Esophagus squamous epithelium (tissue), 5 donors: ENCODE measurements at places on chromosomes 11 and 22.

- DNase-seq, result no peak
Observed at GRCh38 chr22:37410174-37411055, 16.9 kb downstream of the ELFN2 start.

DNA sequence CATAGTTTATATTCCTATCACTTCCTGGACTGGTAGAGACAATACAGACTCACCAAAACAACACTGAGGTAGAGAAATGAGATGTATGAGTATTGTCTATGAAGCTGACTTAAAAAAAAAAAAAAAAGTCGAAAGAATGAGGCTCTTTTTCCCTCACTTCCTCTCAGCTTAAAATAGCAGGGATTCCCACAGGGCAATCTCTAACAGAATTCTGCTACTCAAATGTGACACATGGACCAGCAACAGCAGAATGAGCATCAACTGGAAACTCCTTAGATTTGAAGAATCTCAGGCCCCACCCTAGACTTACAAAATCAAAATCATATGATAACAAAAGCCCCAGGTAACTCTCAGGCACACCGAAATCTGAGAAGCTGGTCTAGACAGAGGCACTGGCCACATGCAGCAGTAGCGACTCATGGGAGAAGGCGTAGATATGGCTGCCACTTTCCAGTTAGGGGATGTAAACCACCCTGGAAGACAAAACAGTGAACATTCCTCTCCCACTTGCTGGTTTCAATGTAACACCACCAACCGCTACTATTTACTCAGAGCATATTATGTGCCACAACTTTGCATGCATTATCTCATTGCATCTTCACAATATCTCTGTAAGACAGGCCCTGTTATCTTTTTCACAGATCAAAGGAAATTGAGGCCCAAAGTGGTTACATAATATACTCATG is 128.0 kb downstream of the RBFOX2 start:
- no peak for DNase-seq

- DNase-seq, result no peak
Observed at GRCh38 chr11:116648247-116649174, 124.3 kb downstream of the BUD13 start.

DNA sequence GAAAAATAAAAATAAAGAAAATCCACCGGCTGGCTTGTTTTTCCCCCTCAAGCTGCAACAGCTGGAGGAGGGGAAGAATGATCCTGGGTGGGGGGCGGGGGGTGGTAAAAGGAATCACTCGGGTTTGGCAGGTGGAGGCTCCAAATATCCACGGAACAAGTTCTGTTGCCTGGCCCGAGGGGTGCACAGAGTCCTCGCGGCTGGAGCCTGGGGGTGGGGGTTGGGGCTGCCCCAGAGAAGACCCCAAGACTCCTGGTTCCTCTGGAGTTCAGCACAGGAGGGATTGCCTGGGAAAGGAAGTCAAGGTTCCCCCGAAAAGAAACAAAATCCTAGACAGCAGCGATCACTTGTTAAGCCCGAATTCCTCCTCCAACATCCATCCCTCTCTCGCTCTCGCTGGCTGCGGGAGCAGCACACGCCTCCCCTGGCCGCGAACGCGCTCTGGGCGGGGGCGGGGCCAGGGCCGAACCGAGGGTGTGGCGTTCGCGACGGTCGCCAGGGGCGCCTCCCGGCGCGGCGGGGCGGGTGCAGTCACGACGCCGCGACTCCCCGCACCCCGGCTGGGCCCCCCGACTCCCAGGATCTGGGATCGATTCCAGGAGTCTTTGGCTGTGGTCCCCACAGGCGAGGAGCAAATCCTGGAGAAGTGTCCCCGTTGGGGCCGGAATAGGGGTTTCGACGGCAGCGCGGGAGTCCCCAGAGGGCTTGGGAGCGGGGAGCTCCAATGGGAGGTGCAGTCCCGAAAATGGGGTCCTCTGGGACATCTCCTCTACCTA is at the start of gene KCNA4:
KCNA4 (minus strand) TSS at position 443 of the 776 bp plus-strand sequence. CDS start 4,352 bp downstream, outside the sequence.
- no peak for DNase-seq

GRCh38 chr11:110251836-110252235 is 44.6 kb downstream of the RDX start:
- DNase-seq, result no peak

DNA sequence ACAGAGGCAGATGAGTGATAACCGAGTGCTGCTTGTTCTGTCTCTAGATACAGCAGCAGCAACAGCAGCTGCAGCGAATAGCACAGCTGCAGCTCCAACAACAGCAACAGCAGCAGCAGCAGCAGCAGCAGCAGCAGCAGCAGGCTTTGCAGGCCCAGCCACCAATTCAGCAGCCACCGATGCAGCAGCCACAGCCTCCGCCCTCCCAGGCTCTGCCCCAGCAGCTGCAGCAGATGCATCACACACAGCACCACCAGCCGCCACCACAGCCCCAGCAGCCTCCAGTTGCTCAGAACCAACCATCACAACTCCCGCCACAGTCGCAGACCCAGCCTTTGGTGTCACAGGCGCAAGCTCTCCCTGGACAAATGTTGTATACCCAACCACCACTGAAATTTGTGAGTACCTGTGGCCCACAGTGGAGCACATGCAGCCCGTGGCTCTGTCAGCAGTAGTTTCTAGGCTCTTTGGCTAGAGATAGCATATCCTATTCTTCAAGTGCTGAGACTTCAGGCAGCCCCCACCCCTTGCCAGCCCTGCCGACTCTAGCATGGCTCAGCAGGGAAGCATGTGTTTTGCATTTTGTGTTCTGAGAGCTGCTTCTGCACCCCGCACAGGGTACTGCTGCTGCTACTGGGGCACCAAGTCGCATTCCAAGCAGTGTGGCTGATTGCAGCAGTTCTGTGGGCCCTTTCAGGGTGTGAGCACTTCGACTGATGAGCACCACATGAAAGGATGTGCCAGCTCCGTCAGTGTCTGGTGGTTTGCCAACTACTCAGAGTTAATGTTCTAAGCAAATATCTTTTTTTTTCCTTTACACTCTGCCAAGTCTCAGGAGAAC is 59.2 kb downstream of the MED15 start:
- no peak for DNase-seq

DNA sequence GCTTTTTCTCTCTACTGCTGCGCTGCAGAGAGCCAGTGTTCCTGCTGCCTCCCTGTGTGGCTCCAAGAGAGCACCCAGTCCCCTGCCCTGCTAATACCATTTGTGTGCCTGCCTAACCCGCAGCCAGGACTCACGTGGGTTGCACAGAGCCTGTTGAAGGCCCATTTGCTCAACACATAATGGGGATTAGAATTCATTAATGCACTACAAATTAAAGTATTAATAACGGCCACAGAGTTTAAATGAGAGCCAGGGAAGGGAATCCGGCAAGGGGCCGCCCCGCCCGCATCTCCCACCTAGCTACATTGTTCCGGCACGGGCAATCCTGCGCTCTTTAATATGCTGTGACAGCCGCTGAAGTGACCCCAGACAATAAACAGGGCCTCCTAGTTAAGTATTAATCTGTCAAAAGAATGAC is 211.3 kb downstream of the NXPE2 start:
- DNase-seq, result no peak
